ENCODE measurements at places on chromosomes 5 and 9.
A peak's percentile ranks its signal among the peaks of the same experiment; 100 is the strongest.

- no peak for DNase-seq
These were observed 1.0 kb upstream of the SECISBP2 start for GRCh38 chr9:89317282-89317681.

DNA sequence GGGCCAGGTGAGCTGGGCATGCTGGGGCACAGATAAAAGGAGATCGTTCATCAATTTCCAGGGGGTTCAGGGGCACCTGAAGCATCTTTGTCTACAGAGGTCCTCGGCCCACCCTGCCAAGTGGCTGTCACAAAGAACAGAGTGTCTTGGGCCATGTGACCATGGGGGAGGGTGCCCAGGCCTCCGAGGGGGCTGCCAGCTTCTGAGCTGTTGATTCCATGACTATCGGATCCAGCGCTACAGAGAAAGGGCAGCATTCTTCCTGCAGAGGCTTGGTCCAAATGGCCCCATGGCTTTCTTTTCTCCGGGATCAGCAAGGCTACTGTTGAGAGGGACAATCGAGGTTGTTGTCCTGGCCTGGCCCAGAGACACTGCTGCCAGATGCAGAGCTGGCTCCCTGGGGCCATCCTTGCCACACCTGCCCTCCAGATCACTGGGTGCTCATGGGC, 289.2 kb downstream of the ZSWIM6 start:
- no peak for DNase-seq

DNA sequence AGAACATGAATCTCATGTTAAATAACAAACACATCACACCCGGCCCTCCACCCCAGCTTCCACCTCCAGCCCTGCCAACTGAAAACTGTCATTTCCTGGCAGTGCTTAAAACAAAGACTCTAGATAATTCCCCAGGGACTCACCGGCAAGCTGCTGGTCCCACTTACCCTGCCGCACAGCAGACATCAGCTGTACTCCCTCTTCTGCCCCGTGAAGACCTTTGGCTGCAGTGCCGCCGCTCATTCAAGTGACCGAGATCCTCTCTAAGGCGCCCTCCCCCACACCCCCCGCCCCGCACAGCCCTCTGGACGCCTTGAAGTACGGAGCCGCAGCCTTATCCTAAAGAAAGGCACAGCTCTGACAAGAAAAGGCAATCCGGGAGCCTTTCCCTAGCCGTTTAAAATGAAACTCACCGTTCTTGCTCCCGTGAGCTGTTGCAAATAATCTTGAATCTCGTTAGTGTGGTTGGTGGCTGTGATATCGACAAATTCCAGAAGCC, 434 bp downstream of the GLRX start:
- peak; percentile 12 for DNase-seq

DNA sequence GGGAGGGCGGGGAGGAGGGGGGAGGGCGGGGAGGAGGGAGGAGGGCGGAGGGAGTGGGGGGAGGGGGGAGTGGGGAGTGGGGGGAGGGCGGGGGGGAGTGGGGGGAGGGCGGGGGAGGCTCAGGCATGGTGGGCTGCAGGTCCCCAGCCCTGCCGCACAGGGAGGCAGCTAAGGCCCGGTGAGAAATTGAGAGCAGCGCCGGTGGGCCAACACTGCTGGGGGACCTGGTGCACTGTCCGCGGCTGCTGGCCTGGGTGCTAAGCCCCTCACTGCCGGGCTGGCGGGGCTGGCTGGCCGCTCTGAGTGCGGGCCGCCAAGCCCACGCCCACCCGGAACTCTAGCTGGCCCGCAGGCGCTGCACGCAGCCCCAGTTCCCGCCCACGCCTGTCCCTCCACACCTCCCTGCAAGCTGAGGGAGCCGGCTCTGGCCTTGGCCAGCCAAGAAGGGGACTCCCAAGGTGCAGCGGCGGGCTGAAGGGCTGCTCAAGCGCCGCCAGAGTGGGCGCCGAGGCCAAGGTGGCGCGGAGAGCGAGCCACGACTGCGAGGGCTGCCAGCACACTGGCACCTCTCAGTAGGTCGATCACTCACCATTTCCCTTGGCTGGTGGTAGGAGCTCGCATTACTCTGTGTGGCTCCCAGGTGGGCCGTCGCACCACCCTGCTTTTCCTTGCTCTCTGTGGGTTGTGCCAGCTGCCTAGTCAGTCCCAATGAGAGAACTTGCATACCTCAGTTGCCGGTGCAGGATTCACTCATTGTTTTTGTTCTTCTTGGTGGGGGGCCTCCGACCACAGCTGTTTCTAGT, 160.2 kb downstream of the CNTLN start:
- DNase-seq = no peak

GRCh38 chr5:29161399-29162291, 2031.8 kb upstream of the CDH6 start:
- DNase-seq = no peak

DNA sequence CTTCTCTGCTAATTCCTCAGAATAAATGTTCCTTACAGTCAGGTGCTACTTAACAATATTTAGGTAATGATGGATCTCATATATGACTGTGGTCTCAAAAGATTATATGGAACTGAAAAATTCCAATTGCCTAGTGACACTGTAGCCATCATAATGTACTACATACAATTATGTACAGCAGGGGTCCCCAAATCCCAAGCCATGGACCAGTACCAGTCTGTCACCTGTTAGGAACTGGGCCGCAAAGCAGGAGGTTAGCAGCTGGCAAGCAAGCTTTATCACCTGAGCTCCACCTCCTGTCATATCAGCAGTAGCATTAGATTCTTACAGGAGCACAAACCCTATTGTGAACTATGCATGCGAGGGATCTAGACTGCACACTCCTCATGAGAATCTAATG, 69.6 kb downstream of the NR2F1-AS1 start:
- DNase-seq = no peak

GRCh38 chr9:88809355-88810161, 181.7 kb upstream of the S1PR3 start:
- no peak for DNase-seq

DNA sequence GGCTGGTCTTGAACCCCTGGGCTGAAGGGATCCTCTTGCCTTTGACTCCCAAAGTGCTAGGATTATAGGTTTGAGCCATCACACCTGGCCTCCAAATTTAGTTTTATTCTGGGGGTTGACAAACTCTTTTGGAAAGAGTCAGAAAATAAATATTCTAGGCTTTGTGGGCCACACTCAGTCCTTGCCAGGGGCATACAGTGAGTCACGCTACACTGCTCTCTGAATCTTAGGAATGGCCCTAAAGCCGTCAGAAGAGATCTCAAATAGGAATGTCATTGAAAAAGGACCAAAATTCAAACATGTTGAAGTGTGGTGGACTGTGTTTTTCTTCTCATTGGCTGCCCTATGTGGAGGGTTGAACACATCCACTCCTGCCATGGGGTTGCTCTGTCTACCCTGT, 127.7 kb upstream of the BASP1 start:
- DNase-seq = no peak

DNA sequence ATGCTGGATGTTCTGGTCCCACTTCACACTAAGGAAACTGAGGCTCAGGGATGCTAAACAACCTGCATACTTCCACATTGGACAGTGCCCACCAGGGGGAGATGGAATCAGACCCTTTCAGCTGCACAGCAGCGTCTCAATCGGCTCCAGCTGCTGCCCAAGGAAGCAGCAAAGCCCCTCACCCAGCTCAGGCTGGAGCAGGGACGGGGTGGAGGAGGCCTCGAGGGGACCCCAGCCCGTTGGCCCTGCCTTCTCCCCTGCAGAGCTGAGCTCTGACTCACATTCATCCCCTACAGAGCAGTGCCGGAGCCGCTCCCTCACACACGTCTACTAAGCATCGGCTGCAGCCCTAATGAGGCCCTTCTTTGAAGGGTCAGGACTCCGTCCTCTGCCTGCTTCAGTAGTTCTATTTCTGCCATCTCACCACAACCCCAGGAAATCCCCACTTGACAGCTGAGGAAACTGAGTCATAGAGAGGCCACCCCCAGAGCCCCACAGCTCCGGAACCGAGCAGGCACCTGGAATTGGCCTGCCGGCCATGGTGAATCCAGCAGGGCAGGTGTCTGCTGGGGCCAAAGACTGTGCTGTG, 21.5 kb upstream of the SUSD3 start:
- DNase-seq = no peak
